Midbrain (tissue), 1 donor: ENCODE measurements at places on chromosomes 5 and 9.

GRCh38 chr9:91084896-91085516 is 276.7 kb downstream of the AUH start:
- DNase-seq: no peak

- DNase-seq: peak; percentile 59
Observed at GRCh38 chr9:134375430-134376385, 49.5 kb downstream of the RXRA start.

- no peak for DNase-seq
Observed at GRCh38 chr5:145666591-145666990, 168.6 kb downstream of the PRELID2 start.

- no peak for DNase-seq
Observed at GRCh38 chr5:111746791-111747190, 10.2 kb downstream of the NREP start.

GRCh38 chr9:68898781-68899439 is 115.0 kb downstream of the PRKACG start:
- DNase-seq: no peak

DNA sequence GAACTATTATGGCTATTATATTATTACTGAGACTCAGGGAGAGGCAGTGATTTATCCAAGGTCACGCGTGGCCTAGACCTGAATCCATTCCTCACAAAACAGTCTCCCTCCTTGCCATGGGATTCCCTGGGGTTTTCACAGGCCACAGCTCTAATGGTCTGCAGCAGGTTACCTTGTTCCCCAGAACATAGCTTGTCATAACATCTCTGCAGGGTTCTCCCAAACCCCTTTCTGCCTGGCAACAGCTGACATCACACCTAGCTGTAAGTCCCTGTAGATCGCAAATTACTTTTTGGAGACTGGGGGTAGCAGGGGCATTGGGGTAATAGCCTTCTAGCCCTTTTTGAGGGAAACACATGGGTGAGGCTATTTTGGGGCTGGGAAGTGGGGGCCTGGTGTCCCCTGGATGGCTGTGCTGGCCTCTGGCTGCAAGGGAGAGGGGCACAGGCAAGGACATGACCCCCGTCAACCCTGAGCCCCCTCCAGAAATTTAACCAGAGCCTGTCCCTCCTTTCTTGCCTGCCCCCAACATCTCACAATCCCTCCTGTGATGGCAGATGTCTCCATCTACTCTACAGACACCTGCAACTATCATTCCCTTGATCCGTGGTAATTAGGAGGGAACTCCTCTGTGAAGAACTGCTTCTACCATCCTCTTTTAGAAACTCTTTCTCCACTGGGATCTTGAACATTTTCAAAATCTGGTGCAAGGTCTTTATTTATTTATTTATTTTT is 1.3 kb downstream of the CD74 start:
- DNase-seq: peak; percentile 48

GRCh38 chr5:176614805-176615478 is 5.0 kb upstream of the GPRIN1 start:
- no peak for DNase-seq

DNA sequence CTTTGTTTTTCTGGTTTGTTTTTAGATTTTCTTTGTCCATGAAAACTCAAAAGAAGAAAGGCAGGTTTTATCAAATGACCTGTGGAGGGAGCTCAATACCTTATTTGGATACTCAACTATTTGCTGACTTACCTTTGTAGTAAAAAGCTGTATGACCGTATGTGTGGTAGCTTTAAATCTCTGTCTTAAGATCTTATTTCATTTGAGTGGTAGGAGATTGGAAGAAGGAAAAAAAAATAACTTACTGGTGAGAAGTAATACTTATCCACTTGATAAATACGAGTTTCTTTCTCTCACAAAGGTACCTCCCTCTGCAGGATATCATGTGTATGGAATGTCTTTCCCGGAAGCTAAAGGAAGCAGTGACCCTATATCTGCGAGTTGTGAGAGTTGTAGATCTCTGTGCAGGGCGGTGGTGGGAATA is 15.0 kb downstream of the FBXO38 start:
- no peak for DNase-seq

GRCh38 chr9:98810102-98810842 is 2.8 kb downstream of the GALNT12 start:
- DNase-seq: no peak

GRCh38 chr9:117691367-117691766 is 12.8 kb upstream of the TLR4 start:
- DNase-seq: no peak

- DNase-seq: peak; percentile 46
Observed at GRCh38 chr5:179679014-179679674, 1.7 kb downstream of the CBY3 start.

DNA sequence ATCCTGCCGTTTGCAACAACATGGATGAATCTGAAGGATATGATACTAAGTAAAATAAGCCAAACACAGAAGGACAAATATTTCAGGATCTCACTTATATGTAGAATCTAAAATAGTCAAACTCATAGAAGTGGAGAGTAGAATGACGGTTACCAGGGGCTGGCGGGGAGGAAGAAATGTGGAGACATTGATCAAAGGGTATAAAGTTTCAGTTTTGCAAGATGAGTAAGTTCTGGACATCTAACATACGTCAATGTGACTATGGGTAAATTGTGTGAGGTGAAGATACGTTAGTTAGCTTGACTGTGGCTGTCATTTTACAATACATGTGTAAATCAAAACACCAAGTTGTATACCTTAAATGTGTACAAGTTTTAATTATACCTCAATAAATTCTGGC is 200.3 kb downstream of the SNX18 start:
- no peak for DNase-seq

- no peak for DNase-seq
Observed at GRCh38 chr5:91468651-91469422, 85.7 kb upstream of the ARRDC3 start.
